ENCODE measurements at places on chromosomes 16 and 17.

GRCh38 chr17:73791631-73792030 lies 147.4 kb upstream of the SDK2 start:
- no peak for DNase-seq

DNA sequence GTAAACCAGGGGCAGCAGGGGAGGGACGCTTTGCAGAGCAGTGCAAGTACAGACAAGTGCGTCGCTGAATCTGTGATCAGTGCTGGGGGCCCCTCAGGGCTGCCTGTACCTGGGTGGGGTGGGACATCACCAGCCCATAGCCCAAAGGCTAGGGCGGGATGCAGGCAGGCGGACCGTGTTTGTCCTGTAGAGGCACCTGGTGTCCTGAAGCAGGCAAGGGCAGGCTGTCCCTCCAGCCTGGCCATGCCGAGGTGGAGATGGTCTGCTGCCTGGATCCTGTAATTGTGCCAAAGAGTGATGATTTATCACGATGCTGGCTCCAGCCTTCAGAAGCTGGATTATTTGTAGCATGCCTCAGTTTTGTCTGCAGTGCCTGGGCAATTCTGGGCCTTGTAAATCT lies 137.9 kb upstream of the GSE1 start:
- DNase-seq, result no peak

GRCh38 chr17:8621585-8621984 lies 8.9 kb downstream of the MYH10 start:
- DNase-seq, result no peak

- no peak for DNase-seq
Measured at GRCh38 chr17:79191270-79191934, 116.8 kb downstream of the ENGASE start.

GRCh38 chr16:6573577-6573976 lies 759.1 kb upstream of the RBFOX1 start:
- no peak for DNase-seq

DNA sequence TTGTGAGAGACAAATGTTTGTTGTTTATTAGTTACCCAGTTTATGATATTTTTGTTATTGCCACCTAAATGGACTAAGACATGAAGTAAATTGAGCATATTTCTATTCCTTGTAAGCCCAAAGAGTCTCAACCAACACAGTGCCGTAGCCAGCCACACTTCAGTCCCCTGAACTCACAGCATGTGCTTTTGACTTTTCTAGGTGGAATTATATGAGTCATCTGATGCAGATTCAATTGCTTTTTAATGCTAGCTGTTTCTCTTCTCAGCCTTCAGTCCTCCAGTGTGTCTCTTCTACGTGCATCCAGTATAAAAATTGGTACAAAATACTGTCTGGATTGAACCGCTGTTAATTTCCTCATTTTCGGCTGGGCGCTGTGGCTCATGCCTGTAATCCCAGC lies 39.0 kb downstream of the IQCK start:
- no peak for DNase-seq

- DNase-seq, result no peak
Measured at GRCh38 chr16:3530371-3530914, 29.6 kb downstream of the CLUAP1 start.

DNA sequence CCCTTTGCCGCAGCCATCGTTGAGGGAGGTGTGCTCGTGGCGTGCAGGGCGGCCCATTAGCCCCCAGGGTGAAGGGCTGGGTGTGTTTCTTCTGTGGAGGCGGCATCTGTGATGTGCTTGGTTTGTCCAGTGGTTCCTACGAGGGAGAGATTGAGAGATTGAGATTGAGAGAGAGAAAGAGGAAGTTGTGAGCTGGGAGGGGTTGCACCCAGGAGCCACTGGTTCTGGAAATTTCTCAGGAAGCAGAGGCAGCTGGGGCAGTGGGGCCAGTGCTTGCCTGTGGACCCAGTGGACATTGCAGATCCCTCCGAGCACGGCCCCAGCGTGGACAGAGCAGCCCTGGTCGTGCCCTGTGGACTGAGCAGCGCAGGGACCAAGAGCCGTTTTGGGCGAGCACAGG lies 72.0 kb upstream of the ZNF750 start:
- DNase-seq, result no peak

GRCh38 chr16:11963706-11964105 lies 1.3 kb upstream of the TNFRSF17 start:
- no peak for DNase-seq

DNA sequence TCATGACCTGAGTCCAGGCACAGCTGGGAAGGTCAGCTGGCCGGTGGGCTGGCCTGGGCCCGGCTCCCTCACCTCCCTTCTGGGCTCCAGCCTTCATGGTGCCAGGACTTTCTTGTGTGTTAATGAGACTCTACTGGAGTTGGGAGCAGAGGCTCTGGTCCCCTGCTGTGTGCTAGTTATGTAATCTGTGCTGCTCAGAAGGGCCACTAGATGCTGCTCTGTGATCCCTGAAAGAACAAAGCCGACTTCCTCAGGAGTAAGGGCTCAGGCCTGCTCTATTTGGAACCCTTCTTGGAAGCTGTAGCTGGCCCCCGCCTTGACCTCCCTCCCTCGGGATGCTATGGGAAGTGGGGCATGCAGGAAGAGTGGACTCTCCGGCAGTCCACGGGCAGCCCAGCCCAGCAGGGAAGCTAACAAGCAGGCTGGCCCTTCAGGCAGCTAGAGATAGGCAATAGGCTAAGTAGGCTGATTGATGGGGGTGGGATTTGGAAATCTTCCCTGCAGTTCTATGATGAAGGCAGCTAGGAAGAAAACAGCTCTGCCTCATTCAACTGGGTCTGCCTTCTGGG lies 3.3 kb upstream of the CDK5R1 start:
- DNase-seq, result peak; percentile 68

DNA sequence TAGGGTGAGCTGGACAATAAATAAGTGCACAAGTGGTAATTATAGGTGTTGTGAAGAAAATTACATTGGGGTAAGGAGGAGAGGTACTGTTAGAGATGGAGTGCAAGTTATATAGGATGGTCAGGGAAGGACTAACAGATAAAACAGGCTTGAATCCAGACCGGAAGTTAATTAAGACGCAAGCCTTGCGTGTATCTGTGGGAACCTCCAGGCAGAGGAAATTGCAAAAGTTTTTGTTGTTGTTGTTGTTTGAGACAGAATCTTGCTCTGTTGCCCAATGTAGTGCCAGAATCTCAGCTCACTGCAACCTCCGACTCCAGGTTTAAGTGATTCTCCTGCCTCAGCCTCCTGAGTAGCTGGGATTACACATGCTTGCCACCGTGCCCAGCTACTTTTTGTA lies 2.4 kb upstream of the ZNF18 start:
- no peak for DNase-seq

- DNase-seq, result peak; percentile 66
Measured at GRCh38 chr17:2406903-2407790, 6.3 kb upstream of the MNT start.

GRCh38 chr17:72176516-72176851 lies 55.7 kb downstream of the SOX9 start:
- DNase-seq, result no peak

DNA sequence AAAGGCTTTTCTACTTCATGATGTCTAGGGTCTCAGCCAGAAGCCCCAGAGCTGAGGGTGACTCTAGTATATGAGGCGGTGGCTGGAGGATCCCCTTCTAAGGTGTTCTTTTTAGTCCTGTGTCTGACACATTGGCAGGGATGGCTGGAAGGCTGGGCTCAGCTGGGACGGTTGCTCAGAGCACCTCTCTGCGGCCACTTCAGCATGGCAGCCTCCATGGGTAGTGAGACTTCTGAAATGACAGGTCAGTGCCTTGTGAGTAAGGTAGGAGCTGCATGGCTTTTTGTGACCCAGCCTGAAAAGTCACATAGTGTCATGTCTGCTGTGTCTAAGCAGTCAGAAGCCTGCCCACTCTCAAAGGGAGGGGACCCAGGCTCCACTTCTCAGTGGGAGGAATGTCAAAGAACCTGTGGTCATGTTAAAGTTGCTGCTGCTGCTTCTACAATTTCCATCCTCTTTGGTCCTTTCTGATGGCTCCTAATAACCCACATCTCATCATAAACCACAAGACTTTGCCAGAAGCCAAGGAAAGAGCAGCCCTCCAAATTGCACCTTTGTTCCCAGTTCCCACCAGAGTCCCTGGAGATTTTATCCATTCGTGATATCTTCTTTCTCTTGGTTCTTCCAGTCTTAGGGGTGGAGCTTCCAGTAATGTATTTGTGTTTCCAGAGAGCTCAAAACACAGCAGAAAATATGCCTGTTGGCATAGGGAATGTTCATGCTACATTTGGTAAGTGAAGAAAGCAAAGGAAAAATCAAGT lies 15.4 kb upstream of the KCNG4 start:
- no peak for DNase-seq

DNA sequence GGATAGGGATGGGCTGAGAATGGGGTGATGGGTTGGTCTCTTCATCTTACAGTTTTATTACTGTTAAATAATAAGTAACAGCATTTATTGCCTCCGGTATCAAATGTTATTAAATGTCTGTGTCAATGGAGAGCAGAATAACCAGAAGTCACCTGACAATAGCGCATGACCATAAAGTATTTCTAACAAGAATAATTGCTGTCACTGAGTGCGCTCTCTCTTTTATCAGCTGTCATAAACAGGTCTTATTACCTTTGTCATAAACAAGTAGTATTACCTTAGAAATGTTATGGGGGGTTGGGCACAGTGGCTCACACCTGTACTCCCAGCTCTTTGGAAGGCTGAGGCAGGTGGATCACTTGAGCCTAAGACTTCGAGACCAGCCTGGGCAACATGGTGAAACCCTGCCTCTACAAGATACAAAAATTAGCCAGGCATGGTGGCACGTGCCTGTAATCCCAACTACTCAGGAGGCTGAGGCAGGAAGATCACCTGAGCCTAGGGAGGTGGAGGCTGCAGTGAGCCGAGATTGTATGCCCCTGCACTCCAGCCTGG lies 120.6 kb downstream of the MAP2K6 start:
- no peak for DNase-seq

- DNase-seq, result no peak
Measured at GRCh38 chr16:88758227-88758943, 26.6 kb downstream of the PIEZO1 start.
